Renal cortex interstitium (tissue), 15 donors: ENCODE measurements at places on chromosomes 2 and 18.

GRCh38 chr2:66433945-66434678 lies 813 bp upstream of the MEIS1 start:
- DNase-seq, result no peak

- DNase-seq, result no peak
These were observed 744.4 kb downstream of the KCNJ3 start for GRCh38 chr2:155442755-155443372.

DNA sequence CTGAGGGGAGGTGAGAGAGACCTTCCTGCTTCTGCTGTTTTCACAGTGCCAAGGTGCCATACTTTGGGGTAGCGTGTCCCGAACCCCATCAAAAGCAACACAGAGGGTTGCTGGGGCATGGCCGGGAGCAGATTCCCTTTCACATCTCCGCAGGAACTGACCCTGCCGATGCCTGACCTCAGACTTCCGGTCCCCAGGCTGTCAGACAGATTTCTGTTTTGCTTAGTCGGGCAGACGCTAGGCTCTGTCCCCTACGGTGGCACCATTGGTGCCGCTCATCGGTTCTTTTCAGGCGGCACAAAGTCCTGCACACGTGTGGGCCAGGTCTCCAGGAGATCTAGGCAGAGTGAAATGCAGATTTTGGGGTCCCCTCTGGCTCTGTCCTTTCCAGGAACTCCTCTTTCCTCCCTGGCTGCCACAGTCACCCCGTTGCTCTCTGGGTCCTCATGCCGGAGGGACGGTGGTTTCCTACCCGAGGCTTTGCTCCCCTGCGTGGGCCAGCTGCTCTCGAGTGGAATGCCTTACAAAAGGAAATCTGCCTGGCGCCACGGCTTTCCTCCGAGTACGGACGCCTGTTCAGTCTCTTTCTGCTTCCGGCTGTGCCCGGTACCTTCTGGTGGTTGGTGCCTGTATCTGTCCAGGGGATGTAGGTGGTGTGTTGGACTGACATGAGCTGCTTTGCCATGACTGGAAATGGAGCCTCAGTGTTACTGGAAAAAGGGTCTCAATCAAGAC lies 39.3 kb downstream of the RTP5 start:
- DNase-seq, result no peak

DNA sequence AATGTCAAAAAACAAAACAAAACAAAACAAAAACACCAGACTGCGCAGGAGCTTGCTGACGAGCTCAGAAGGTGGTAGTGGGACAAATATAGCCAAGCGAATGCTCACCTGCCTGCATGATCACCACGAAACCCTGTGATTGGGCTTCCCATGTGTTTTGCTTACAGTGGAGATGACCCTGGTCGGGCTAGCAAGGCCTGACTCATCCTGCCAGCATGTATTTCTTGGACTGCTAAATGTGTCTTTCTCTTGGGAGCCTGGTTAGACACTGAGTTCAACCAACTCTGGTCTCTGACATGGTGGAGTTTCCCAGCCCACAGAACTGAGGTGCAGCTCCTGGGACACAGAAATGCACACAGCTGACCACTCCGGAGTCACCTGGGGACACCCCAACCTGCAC lies 30.7 kb upstream of the DUSP2 start:
- no peak for DNase-seq

DNA sequence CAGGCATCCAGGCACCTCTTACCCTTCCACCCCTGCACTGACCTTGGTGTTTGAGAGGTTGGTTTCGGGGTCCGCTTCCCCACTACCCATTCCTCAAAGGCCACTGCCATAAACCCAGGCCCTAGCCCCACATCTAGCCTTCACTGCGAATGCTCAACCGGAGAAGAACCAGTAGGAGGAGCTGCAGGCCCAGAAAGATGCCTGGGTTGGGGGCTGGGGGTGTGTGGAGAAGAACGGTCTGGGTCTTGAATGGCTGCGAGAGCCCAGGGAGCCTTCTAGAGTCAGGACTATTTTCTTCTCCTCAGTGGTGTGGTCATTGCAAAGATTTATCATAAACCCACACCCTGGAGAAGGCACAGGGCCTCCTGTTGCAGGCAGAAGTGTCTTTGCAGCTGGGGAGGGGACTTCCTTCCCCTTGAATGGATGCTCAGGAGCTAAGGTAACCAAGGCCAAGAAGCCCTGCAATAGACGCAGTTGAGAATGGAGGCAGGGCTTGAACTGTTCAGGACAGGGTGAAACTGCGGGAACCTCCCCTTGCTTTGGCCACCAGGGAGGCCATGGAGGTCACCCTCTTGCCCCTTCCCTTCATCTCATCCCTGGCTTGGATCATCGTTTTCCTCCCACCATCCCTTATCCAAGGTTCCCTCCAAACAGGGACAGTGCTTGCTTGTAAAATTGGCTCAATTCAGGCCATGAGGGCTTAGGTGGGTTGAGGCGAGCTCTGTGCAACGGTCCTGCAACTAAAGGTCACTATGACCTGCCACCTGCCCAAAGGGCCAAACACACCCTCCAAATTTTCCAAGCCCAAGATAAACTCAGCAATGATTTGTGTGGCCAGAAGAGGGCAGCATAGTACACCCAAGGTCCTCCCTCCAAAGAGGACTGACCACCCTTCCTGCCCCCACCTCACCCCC lies 20.9 kb downstream of the THNSL2 start:
- DNase-seq, result no peak

DNA sequence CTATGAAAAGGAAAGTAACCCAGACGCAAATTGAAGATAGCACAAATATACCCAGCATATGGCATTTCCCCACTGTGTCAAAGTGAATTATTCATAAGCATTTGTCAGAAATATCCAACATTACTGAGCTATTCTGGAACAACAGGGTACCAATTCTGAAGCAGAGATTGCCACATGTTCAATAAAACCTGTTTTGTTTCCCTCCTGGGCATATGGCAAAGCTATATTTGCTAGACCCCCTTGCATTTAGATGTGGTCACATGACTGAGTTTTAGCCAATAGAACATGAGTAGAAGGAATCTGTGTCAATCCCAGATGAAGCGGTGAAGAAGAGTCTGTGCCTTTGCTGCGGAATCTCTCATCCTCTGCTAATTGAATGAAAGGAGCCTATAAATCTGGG lies 296.4 kb upstream of the DLGAP1 start:
- DNase-seq, result no peak
